ENCODE measurements at places on chromosomes 6 and 20.

DNA sequence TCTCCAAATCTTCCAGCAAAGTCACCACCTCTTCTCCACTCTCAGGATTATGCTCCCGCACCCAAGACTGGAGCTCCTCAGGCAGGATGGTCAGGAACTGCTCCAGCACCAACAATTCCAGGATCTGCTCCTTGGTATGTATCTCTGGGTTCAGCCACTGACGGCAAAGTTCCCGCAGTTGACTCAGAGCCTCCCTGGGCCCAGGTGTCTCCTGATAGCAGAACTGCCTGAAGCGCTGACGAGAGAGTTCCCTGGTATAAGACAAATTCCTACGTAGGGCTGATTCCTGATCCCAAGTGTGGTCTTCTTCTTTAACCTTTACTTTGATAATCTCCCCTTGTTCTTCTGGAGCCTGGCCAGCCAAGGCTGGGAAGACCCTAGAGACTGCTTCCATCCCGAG lies 60.6 kb downstream of the GPX5 start:
- no peak for DNase-seq

GRCh38 chr6:132669690-132670291 lies 10.8 kb upstream of the TAAR1 start:
- no peak for DNase-seq

GRCh38 chr6:35219683-35220326 lies 6.0 kb downstream of the SCUBE3 start:
- DNase-seq, result no peak

DNA sequence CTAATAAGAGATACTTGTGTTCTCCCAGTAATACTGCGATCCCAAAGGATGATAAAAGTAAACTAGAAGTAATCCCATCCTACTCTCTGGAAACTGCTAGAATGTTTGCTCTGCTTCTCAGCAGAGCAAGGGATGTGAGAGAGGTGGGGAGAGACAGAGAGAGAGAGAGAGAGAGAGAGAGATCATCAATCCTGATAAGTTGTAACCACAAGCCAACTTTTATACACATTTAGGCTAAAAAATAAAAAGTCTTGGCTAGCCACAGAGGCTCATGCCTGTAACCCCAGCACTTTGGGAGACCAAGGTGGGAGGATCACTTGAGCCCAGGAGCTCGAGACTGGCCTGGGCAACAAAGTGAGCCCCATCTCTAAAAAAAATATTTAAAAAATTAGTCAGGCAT lies 16.0 kb upstream of the TRIM38 start:
- no peak for DNase-seq

DNA sequence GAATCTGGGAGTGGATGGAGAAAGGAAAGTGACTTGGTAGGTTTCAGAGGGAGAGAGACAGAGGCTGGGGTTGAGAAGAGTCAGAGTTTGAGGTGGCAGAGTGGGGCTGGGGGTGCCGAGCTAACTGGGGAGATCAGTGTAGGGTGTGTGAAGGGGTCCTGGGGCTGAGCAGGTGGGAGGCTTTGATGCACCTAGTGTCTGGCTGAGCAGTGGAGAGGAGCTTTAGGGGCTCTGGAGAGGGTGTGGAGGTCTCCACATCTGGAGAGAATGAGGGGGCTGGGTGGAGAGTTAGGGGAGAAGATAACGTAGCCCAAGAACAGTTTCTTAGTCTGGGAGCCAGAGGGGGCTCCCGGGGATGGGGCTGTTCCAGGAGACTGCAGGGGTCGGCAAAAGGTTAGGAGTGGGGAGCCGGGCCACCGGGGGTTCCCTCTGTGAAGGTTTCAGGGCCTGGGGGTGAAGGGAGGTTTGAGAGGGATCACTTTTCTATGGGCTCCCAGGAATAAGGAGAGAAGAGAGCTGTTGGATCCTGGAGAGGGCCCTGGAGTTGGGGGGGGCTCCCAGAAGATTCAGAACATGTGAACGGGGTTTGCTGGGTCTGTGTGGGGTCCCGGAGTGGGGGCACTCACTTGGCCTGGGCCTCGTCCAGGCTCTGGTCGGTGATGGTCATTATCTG lies 797 bp downstream of the PBX2 start:
- DNase-seq, result no peak
